ENCODE measurements at places on chromosomes 3 and 15. TPM values are rescaled to one million over a fixed set of nuclear protein-coding genes. Genes with fewer than 3 reads are reported as not detected.

The PSTPIP1 gene
- 113 TPM for total RNA-seq

DNA sequence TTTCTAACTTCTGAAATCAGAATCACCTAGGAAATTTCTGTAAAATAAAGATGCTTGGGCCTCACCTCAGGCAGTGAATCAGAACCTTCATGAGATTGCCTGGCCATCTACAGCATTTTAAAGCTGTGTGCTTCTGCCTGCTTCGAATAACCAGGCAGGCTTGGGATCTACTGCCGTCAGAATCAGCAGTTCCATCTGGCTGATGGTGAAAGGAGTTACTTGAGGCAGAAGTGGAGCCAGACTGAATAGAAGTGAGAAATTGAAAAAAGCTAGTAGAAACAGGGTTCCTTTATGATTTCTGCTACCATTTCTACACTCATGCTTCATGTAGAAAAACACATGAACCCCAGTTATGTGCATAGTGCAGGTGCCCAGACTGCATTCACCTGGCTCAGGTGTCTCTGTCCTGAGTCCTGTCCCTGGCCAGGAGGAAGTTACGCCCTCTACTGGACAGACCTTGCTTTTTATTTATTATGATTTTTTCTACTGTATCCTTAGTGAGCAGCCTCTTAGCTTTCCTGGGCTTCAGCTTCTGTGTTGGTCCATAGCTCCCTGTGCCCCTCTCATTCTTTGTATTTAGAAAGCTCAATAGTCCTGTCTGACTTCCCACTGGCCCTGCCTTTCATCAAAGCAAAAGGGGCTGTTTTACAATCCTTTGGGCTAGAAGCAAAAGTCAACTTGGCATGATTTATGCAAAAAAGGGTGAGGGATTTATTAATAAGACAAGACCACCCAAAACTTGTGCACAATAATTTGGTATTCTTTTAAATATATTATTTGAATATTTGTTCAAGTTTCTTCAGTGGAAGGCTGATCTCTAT lies 200.8 kb upstream of the GOLGA6L4 start:
- DNase-seq = no peak

GRCh38 chr3:76083992-76084391 lies 298.6 kb upstream of the ZNF717 start:
- no peak for DNase-seq

- no peak for DNase-seq
These were observed 16.0 kb upstream of the TBC1D21 start for GRCh38 chr15:73857193-73857920.

DNA sequence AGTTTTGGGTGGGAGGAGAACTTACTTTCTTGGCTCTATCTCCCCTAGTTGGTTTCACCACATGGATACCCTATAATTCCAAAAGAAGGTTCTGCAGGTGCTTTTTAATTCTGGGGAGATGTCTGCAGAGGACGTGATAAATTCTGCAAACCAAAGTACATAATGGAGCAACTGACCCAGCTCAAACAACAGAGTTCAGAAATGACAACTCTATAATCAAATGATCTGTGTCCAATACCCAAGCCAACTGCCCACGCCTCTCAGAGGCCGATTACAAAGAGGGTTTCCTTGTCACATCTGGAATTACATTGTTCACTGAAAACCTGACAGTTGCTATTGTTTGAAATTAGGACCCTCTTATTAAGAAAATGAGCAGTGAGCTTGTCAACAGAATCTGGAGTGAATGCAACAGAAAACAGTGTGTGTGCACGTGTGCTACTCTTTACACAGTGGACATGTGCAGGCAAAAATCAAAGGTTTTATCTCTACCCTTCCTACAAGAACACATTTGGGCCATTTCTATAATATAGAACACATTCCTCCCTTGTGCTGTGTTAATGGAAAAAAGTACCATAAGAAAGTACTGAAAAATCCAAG lies 593.0 kb downstream of the MAGI1 start:
- DNase-seq = no peak

The IMPG2 gene
- 0.14 TPM for total RNA-seq

DNA sequence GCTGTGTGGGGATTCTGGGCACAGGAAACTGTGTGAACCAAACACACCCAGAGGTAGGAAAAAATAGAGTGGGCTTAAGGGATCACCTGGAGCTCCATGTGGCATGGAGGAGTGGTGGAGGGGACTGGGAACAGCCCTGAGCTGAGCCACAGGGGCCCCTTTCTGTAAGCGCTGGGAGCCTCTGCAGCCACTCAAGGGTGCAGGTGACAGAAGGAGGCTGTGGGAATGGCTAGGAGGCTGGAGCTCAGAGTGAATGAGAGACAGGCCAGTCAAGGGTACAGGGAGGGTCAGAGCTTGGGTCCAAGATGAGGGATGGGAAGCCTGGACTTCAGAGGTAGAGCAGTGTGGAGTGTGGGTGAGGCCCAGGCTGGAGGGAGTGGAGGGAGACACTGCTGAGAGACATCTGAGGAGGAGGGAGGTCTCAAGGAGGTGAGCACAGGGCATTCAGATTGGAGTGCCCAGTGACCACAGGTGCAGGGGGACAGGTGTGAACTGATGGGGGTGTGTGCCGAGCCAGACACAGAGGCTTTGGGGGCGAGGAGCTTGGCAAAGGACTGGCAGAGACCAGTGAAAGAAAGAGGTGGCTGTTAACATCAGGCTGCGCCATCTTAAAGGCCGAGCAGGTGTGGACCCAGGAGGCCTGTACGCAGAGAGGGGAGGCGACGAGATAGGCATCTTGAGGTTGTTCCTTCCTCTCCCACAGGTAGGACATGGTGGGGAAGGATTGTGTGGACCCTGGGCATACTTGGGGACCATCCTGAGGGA lies 56.8 kb downstream of the FGD5 start:
- DNase-seq = no peak

DNA sequence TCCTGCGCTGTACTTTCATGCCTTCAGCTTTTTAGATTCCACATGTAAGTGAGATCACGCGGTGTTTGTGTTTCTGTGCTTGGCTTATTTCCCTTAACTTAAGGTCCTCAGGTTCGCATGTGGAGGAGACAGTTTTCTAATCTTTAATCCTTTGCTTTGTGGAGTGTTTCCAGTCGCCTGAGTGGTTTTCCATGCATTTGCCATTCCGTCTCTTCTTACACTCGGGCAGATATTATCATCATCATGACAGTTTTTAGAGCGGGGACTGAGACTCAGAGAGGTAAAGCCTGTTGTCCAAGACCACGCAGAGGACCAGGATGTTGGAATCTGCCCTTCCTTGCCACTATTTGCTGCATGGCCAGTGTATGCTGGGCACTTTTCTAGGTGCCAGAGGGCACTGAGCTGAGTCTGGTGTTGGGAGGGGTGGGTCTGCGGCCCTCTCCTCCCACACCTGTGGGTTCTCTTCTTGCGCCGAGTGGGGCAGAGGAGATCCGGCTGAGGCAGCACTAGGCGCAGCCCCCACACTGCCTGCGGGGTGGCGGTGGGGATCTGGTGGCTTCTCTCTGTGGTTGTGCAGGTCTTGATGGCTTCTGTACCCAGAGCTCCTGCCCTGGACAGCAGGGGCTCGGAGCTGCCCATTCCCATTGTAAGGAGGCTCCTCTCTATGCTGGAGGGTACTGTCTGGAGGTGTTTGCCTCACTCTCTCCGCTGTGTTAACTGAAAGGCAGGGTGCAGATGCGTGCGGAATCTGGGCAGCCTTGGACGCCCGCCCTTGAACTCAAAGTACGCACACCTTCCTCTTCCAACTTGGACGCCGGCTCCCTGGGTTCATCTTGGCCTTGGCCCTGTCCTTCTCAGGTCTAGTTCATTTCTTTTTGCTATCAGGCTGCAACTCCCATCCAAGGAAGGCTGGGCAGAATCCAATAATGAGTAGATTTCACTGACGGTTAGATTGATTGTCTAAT lies 156.0 kb upstream of the RGMA start:
- no peak for DNase-seq

The PARP15 gene
- 14.0 TPM for total RNA-seq

GRCh38 chr15:91238644-91239425 lies 138.8 kb downstream of the SV2B start:
- no peak for DNase-seq

GRCh38 chr3:190972840-190973270 lies 110.4 kb upstream of the GMNC start:
- DNase-seq = no peak

DNA sequence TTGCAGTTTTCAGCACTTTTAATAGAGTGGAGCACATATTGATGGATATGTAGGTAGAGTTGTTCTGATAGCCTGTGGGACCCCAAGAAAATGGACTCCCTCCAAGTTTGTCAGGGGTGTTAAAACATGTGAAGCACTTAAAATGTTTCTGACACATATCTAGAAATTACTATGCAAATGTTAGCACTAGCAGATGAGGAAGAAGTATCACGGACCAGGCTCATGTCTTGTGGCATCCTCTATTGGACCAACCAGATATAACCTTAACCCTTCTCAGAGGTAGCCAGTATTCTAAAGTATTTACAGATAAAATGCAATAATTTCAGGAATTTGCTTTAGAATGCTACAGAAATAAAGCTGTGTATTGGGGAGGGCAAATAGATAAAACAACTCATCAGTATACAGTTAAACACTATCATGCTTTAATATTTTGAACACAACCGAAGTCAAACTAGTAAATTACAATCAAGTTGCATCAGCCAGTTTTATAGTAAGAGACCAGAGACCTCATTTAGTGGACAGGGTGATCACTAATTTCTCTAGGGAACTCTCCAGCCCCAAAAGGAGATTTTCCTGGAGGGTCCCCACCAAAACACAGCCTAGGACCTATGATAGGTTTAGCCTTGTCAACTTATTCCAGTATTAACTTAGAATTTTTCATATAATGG lies 57.2 kb upstream of the FBN1 start:
- DNase-seq = no peak

The KCNMB3 gene
- 0.34 TPM for total RNA-seq

The SLC27A2 gene
- total RNA-seq = 9.9 TPM

GRCh38 chr15:75389791-75390382 lies 21.5 kb upstream of the MAN2C1 start:
- no peak for DNase-seq

- no peak for DNase-seq
These were observed 26.2 kb downstream of the RARB start for GRCh38 chr3:25454005-25454927.

The TADA3 gene
- total RNA-seq = 58.3 TPM

DNA sequence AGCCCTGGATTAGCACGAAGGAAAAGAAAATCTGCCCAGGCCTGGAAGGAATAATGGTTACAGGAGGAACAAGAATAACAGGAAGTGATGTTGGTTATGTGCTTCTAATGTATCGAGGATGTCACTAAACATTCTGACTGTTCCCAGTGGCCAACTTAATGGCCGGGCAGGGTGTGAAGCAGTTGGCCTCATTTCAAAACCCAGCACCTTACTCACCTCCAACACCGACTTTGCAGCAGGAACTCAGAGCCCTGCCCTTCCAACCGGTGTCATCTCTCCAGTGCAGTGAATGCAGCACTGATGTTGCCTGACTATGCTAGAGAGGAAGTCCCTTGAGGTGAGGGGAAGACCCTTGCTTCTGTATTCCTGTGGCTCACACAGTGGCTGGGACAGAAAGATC lies 162.4 kb upstream of the LRTM1 start:
- DNase-seq = no peak

DNA sequence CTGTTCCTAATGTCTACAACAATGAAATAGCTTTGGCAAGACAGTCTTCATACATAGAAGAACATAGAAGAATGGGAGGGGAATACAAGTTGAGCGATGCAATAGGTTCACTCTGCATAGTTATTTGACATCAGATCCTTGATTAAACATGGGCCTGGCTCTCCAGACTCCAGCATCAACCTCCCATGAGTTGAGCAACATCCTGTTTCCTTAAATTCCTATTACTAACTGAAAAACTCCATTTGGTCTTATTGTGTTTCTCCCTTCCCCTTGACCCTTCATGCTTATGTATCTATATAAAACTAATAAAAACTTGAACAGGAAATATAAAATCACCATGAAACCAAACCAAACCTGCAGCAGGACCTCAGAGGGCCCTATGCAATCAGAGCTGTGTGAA lies 304.5 kb upstream of the SATB1 start:
- DNase-seq = no peak

The RHOV gene
- 0.41 TPM for total RNA-seq

DNA sequence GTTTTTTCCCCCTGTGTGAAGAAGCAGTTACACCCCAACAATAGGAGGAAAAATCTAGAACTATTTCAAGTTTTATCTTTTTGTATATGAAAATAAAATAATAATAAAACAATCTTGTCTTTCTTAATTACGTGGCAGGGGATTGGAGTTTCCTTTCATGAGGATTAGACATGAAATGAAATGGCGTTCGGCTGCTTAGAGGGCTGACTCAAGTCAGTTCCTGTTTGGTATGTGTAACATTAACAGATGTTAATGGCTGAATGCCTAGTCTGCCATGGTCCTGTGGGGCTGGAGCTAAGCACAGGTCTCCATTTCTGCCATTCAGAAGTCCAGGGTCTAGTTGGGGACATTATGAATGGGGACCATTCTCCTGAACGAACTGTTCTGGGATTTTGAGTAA lies 3.1 kb upstream of the EXOG start:
- DNase-seq = no peak

- no peak for DNase-seq
These were observed 476.5 kb upstream of the WNT5A start for GRCh38 chr3:55963601-55964000.

DNA sequence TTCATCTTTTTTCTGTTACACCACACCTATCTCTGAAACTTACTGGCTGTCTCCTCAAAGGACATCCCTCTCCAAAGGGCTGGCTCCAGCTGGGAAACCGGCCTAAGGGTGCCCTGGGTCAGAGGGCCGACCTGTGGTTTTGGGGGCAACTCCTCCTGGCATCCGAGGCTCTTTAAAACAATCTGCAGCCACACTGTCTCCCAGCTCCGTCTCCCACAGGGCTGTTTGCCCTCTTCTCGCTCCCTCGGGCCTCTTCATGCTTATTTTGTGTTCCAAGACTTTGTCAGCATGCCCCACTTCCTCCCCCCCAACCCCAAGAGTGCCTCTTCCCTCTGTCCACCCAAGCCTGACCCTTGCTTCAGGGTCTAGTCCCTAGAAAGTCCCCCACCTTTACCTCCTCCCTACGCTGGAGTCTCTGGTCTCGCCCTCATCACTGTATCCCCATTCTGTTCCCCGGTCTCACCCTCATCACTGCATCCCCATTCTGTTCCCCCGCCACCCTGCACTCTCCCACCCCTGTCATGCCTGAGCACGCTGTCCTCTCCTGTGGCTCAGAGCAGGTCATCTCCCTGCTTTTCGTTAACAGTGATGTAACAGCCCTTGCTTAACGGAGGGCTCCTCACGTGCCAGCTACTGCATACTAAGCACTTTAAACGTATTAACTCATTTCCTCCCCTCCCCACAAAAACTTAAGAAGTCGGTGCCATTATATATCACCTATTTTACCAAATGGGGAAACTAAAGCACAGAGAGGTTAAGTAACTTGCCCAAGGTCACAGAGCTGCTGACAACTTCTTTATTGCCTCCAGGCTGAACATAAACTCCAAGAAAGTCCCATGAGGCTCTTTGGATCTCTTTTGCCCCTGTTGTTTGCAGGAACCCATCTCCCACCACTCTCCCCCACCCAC lies 1.1 kb upstream of the CSK start:
- DNase-seq = peak; percentile 73

GRCh38 chr3:65551945-65552344 lies 486.8 kb downstream of the MAGI1 start:
- no peak for DNase-seq

GRCh38 chr3:78820542-78820941 lies 947.3 kb downstream of the ROBO1 start:
- DNase-seq = no peak

The RYR3 gene
- total RNA-seq = not detected
